ENCODE measurements at places on chromosomes 13 and 19.

GRCh38 chr19:49570138-49570856 is 10.1 kb downstream of the NOSIP start:
- DNase-seq: peak; percentile 83

GRCh38 chr19:48568345-48568886 is 16.4 kb downstream of the SULT2B1 start:
- no peak for DNase-seq

DNA sequence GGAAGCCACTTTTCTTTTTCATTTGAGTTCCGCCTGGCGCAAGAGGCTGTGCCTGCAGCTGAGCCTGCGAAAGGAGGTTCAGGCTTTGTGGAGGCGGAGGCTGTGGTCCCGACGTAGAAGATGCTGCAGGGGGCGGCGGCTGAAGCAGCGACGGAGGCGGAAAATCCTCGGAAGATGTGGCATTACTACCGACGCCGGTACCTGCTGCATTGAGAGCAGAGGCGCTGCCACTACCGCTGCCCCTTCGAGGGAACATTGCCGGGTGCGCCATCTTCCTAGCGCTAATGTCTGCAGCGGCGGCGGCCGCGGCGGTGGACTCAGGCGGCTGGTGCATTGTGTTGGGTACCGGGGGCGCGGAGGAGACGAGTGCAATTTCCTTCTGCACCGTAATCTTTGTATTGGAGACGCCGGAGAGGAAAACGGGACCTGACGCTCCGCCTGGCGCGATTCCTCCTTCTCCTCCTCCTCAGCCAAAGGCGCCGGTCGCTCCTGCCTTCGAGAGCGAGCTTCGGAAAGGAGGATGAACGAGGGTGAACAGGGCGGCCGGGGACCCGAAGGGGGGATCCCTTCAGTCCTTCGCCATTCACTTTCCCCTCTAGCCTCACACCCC is at the start of gene TSC22D1:
TSS of gene TSC22D1 (minus strand) at position 590 of the 610 bp plus-strand sequence. CDS start at position 334, 256 bp downstream.
- DNase-seq: peak; percentile 87

DNA sequence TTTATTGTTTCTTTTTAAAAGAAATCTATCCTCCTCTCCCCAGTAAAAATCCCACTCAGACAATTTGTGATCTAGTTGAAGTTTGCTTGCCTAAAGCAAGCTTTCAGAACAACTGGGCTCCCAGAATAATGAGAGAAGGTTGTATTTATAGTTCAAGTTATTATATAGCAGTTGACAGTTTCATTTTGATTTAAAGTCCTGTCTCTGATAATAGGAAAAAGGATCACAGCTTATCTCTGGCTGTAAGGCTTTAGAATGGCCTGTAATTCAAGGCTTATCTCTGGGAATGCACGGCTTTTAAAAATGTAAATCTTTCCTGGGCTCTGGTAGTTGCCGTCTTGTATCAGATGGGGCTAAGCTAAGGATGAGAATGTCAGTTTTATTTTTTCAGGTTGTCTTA is 123.3 kb upstream of the TMTC4 start:
- no peak for DNase-seq

DNA sequence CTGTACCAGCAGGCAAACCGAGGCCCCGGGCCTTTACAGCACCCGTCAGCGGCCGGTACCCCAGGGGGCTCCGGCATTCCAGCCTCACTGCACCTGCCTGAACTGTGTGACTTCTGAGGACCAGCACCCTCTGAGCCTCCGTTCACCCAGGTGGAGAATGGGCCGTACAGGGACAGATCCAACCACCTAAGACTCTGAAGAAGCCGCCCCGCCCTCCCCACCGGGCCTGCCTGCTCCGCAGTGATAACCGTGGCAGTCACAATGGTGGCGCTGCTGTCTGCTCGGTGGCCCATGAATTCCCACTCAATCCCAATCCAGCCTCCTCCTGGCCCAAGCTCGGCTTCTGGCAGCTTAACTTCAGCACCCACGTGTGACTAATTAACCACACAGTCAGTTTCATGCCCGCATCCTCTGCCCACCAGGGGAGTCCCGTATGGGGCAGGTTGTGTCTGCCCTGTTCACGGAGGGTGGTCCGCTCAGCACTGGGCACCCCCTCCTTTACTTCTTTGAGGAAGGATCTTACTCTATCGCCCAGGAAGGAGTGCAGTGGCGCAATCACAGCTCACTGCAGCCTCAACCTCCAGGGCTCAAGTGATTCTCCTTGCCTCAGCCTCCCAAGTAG is 3.4 kb downstream of the TCF3 start:
- no peak for DNase-seq

GRCh38 chr13:52945348-52945747 is 83.3 kb upstream of the OLFM4 start:
- DNase-seq: no peak

GRCh38 chr19:54316746-54317107 is 3.8 kb upstream of the LILRA5 start:
- no peak for DNase-seq

DNA sequence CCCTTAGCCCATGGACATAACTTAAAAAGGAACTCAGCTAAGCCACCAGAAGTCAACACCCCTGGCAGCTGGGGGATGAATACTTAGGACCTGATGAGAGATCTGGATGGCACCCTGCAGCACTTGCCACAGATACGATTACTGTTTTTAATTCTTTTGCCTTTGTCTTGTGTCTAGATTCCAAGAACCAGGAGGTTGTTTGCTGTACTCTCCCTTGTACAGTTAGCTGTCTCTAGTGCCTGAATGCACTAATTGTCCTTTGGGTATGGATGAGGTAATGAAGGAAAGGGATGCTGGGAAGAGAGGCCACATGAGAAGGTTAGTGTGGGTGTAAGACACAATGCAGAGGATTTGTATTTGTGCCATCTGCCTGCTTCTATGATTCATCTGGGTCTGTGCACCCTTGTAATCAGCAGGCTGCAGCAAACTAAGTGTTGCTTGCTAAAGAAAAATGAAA is 385.8 kb downstream of the KCNRG start:
- DNase-seq: no peak

- DNase-seq: no peak
These were observed 4.3 kb upstream of the KCTD4 start for GRCh38 chr13:45205124-45205523.
